Esophagus (tissue), 2 donors: ENCODE measurements at places on chromosomes 16 and 17. TPM values are rescaled to one million over a fixed set of nuclear protein-coding genes. Genes with fewer than 3 reads are reported as not detected.

Gene GCGR
- polyA plus RNA-seq, result 0.14 TPM

Gene TP53TG3F
- polyA plus RNA-seq, result 0.07 TPM

Gene RHBDF1
- polyA plus RNA-seq, result 36.6 TPM

Gene PRR15L
- 8.8 TPM for polyA plus RNA-seq

Gene CD7
- polyA plus RNA-seq, result 3.1 TPM

Gene KRTAP17-1
- polyA plus RNA-seq, result not detected

Gene IL21R
- 0.24 TPM for polyA plus RNA-seq

Gene CFAP97D1
- 0.01 TPM for polyA plus RNA-seq

Gene HOXB3
- 6.3 TPM for polyA plus RNA-seq
